ENCODE measurements at places on chromosomes 6 and 20.
A peak's percentile ranks its signal among the peaks of the same experiment; 100 is the strongest.

DNA sequence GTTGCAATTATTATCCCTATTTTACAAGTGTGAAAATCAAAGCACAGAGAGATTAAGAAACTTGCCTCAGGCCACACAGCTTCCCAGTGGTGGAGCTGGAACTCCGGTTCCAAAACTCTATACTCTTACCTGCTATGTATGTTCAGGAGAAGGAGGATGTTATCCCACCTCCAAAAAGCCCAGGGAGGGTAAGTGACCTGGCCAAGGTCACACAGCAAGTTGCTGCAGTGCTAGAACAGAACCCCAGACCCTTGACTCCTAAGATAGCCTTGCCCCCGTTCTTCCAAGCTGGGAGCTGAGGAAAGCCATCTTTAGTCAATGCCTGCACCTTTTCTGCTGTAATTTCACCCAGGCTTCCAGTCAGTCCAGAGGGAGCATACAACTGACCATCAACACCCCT lies 42.3 kb downstream of the BPIFB1 start:
- DNase-seq: no peak

DNA sequence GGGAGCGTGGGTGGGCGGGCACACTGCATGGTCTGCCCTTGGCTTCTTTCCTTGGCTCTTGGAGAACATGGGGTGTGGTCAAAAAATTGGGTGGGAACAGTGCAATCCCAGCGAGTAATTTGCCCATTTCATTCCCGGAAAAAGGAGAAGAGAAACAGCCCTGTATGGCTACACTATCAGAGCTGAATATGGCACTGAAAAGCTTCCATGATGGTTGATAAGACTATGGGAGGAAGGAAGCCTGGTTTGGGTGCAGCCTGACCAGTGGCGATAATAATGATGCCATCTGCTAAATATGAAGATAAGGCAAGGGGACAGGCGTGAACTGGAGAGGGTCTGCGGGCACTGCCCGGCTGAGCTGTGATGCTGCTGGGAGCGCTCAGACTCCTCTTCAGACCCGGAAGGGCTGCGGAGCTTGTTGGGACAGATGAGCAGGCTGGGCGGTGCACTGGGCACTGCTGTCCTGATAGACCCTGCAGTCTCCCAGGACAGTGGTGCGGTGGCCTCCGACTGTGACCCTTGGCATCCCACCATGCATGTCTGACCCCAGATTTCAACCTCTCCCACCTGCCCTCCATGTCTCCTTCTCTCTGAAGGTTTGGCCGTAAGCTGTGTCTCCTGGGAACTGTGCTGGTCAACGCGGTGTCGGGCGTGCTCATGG lies 10.2 kb downstream of the SLC22A1 start:
- DNase-seq: no peak

DNA sequence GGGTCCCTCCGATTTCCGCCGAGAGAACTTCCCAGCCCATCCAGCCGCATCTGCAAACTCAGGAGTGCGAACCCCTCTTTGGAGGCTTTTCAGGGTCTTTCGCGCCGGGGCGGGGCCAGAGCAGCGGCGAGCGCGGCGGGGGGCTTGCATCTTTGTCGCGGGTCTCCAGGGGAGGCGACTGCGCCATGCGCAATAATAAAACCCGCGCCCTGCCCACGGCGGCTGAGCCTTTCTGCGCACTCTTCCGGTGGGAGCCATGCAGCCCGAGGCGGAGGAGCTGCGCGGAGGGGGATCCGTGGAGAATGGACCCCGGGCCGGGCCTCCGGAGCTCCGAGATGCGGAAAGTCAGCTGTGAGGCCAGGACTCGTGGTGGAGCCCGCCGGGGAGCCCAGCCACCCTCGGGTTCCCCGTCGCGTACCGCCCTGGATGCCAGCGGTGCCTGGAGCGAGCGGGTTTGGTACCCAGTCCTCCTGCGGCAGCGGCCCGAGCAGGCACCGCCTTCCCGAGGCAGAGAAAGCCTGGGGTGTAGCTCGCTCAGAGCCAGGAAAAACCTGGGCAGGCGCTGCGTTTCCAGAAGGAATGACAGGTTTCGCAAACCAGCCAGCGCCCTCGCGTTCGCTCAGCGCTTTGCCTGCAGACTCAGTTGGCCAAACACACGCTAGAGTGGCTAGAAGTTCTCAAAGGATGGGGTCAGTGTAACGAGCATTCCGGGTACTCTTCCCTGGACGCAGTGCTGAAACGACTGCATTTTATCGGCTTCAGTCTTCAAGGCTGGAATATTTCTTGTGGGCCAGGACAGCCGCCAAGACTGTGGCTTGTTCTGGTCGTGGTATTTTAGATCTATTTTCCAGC lies 1.2 kb downstream of the AKAP12 start:
- DNase-seq: peak; percentile 79

DNA sequence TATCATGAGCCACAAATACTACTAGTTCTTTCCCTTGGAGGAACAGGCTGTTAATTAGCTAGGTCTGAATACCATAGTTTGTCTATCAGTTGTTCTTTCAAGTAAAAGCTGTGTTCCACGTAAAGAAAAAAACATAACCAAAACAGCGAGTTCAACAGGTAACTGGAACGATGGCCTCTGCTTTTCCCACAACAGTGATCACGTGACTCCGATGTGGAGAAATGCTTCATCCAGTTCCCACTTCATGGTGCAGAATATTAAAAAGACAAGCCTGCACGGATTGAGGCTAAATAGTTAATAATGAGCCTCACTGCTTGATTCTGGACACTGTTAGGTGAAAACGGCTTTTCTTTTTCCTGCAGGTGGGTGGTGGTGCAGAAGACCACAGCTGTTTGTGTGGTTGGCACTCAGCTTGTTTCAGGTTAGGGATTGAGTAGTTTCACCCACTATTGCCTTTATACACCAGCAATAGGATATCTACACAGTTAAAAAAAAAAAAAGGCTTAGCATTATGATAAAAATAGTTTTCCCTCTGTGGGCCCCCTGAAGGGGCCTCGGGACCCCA lies 88.1 kb downstream of the DACT2 start:
- DNase-seq: no peak

GRCh38 chr6:33118525-33119123 lies 42.8 kb downstream of the HLA-DPB1 start:
- peak; percentile 69 for DNase-seq

- no peak for DNase-seq
Observed at GRCh38 chr20:764255-764654, 4.0 kb downstream of the SLC52A3 start.

DNA sequence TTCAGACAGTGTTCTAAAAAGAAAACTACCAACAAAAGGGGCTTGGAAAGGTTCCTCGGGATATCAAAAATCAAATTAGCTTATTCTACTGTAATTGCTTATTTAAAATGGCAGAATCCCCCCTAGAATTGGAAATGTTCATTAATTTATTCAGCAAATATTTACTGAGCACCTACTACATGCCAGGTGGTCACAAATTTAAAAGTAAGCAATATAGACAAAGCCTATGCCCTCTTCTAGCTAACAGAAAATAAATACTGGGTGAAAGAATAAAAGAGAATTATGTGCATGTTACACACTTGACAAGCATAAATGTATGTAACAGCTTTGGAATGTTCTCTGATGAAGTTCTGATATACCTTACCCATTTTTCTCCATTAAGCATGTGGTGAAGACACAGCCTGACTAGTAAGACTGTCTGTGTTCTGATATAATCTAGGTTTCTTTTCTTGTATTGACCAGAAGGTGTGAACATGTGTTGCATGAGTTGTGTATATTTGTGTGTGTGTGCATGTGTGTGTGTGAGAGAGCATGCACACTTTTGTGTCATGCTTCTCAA lies 606.7 kb upstream of the CITED2 start:
- no peak for DNase-seq
